ENCODE measurements at places on chromosomes 2 and 18. TPM values are rescaled to one million over a fixed set of nuclear protein-coding genes. Genes with fewer than 3 reads are reported as not detected.

PTPRM gene
- 84.7 TPM for total RNA-seq

IL1RL1 gene
- total RNA-seq, result 0.29 TPM

DSG1 gene
- total RNA-seq, result not detected

KCNF1 gene
- not detected for total RNA-seq

PROC gene
- total RNA-seq, result 0.29 TPM

SDC1 gene
- 11.8 TPM for total RNA-seq

TFCP2L1 gene
- total RNA-seq, result not detected

FBLN7 gene
- total RNA-seq, result 5.8 TPM

GNAL gene
- total RNA-seq, result 0.59 TPM

SIX3 gene
- total RNA-seq, result not detected

NFATC1 gene
- 6.2 TPM for total RNA-seq

BMP10 gene
- not detected for total RNA-seq

DNAH6 gene
- 0.36 TPM for total RNA-seq

LIMS4 gene
- total RNA-seq, result 15.9 TPM

UGT1A8 gene
- not detected for total RNA-seq

REEP1 gene
- total RNA-seq, result 0.36 TPM

GPR35 gene
- 1.5 TPM for total RNA-seq

IL1B gene
- not detected for total RNA-seq

FIGN gene
- 2.5 TPM for total RNA-seq

All from osteoblast (primary cell).